ENCODE measurements at places on chromosomes 5 and 9.

DNA sequence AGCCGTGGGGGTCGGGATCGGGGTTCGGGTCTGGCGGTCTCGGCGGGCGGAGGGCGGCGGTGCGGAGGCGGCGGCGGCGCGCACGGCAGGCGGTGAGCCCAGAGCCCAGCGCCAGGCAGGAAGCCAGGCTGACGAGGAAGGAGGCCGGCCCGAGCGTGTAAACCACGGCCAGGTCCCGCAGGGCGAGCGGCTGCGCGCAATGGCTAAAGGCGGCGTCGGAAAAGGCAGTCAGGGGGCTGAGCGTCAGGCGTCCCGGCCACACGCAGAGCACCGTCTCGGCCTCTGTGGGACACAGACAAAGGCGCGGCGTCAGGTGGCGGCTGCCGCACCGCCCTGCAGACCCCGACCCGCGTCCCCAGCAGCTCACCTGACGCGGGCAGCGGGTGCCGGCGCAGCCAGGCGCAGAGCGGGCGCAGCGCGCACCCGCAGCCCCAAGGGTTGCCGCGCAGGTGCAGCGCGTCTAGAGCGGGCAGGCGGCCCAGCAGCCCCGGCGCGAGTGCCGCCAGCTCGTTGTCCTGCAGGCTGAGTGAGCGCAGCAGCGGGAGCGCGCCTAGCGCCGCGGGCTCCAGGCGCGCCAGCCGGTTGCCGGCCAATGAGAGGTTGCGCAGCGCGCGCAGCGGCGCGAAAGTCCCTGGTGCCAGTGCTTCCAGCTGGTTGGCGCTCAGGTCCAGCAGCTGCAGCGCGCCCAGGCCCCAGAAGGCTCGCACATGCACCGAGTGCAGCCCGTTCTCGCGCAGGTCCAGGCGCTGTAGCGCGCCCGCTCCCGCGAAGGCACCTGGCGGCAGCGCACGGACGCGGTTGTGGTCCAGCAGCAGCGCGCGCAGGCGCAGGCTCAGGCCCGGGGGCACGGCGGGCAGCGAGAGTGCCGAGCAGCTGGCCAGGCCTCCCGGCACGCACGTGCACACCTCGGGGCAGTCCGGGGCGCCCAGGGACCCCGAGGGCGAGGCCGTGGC is 671 bp downstream of the LRRC26 start:
- DNase-seq: peak; percentile 30

GRCh38 chr9:18423791-18424531 is 50.0 kb upstream of the ADAMTSL1 start:
- DNase-seq: peak; percentile 27

GRCh38 chr9:123651273-123651672 is 278.7 kb downstream of the DENND1A start:
- no peak for DNase-seq

DNA sequence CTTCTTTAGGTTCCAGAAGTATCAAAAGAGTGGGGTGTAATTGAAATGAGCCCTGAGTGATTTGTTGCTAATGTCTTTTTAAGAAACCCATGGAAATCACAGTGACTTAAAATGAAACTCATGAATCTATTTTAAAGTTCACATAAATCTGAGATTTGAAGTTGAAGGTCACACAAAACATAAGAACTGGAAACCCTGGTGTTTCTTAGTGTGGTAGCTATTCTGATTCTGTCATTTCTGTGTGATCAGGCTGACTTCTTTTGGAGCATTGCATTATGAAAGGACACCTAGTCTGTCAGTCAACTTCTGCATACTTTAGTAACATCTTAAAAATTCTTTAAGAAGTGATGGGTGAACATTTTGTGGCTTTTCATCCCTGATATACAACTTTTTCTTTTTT is 448.8 kb downstream of the TLE4 start:
- DNase-seq: no peak

- no peak for DNase-seq
Measured at GRCh38 chr9:131629825-131630204, 84.5 kb downstream of the PRRT1B start.
